CD4-positive, alpha-beta T cell (primary cell): ENCODE measurements at places on chromosomes 6 and 20.

- DNase-seq = peak; percentile 20
These were observed 8.7 kb downstream of the SLC2A4RG start for GRCh38 chr20:63748070-63748933.

DNA sequence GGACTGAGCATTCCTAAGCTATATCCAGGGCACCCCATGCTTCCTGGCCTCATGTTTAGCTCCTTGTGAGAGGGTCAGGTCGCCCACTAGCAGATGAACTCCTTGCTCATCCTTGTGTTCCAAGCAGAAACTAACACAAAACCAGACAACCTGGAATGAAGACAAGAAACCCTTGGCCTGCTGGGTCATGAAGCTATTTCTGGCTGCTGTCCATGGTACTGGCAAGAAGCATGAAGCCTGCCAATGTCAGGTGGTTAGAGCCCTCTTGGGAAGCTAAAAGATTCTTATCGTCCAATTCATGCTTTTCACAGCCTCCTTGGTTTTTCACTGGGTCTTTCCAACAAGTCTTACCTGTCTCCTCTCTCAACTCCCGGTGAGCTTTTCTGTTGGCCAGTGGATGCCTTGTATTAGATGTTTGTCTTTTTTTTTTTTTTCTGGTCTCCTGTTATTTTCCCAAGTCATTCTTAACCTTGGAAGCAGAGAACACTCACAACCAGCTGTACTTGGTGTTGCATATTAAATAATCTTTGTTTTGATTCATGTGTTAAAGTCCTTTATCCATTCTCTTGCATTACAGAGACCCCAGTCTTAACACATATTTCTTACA, 180.3 kb downstream of the ANKRD60 start:
- DNase-seq = peak; percentile 3

DNA sequence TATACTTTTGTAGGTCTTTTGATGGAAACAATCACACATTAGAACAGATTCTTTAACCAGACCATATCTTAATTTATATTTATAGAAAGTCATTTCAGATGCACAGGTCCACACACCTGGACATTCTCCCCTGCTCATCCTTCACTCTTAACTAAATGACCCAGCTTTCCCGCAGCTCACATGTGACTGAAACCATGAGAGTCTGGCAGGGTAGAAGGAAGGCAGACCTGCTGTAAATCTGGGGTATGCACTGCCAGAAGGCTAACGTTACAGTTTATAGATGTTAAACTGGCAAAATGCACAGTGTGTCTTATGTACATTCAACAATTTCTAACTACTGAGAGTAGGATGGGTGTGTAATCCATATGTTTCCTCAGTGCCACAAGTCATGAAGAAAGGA, 359.5 kb upstream of the SPTLC3 start:
- DNase-seq = no peak

DNA sequence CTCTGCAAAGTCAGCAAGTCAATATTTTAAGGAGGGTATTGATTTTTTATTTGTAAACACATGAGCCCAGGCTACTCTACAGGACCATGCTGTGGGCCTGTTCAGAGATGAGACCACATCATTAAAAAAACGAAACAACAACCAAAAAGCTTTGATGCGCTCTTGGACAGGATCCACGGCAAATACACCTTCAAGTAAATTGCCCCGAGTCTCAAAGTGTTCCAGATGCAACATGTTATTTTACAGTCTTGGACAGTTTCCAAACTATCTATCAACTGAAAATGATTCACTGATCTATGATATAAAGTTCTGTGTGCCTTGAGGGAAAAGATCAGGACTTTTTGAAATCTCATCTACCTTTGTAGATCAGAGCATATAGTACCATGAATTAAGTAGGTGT, 25.8 kb upstream of the CARMIL1 start:
- DNase-seq = no peak

- no peak for DNase-seq
These were observed 36.9 kb downstream of the CEBPB start for GRCh38 chr20:50227506-50227905.

GRCh38 chr20:40941133-40941610, 87.5 kb upstream of the TOP1 start:
- DNase-seq = no peak

- peak; percentile 35 for DNase-seq
These were observed 4.4 kb upstream of the CST3 start for GRCh38 chr20:23641936-23642751.

DNA sequence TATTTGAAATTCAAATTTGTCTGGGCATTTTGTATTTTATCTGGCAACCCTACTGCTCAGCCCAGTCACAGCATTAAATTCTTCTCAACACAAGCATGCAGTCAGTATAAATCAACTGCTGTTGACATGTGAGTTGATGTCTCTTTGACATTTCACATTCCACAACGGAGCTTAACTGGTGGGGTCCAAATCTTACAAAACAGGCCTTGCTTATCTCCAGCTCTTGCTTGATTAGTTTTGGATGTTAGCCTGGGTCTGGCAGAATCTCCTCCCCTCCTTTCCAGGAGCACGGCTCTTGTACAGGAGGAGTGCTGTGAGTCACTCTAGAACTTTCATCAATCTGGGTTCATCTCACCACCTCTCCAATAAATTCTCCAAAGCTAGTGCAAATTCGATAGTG, 80.8 kb upstream of the PHACTR1 start:
- DNase-seq = no peak

DNA sequence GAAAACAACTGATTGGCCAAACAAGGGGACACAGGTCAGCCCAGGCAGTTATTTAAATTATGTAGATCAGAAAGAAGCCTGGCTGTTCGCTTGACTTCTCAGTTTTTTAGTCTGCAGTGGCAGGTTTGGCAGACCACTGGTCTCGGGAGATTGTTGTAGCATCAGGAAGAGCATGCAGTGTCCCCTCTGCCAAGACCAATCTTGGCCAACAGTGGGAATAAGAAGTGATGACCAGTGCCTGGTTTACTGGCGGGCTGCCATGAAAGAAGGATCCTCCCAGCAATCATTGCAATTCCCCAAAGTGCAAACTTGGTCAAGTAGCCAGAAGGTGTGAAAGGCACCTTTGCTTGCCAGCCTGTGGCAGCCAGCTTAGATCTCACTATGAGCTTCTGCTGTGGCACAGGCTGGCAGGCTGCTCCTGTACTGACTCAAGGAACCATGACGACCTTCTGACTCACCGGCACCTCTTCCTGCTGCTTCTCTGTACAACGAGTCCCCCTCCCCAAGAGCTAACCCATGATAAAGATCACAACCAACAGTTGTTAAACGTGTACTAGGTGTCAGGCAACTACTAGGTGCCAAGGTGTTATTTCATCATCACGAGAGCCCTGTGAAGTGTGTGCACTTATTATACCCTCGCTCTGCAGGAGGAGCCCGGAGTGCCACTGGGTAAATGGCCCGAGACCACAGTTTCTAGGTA, 76.8 kb upstream of the DUSP22 start:
- DNase-seq = no peak

DNA sequence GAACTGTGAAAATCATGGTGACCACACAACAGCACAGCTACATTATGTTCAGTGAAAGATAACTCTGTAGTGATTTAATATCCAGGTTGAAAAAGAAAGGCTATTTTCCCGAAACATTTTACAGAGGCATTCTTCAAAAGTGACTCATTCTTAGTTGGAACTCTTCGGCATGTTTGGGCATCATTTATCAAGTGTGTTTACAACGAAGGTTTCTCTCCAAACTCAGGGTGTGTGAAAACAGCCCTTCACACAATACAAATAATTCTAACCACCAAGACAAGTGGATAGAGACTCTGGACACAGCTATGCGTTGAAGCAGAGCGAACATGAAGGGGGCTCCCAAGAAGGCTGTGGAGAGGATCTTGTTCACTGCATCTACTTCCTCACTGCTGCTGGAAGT, 57.6 kb downstream of the CBLN4 start:
- DNase-seq = no peak

DNA sequence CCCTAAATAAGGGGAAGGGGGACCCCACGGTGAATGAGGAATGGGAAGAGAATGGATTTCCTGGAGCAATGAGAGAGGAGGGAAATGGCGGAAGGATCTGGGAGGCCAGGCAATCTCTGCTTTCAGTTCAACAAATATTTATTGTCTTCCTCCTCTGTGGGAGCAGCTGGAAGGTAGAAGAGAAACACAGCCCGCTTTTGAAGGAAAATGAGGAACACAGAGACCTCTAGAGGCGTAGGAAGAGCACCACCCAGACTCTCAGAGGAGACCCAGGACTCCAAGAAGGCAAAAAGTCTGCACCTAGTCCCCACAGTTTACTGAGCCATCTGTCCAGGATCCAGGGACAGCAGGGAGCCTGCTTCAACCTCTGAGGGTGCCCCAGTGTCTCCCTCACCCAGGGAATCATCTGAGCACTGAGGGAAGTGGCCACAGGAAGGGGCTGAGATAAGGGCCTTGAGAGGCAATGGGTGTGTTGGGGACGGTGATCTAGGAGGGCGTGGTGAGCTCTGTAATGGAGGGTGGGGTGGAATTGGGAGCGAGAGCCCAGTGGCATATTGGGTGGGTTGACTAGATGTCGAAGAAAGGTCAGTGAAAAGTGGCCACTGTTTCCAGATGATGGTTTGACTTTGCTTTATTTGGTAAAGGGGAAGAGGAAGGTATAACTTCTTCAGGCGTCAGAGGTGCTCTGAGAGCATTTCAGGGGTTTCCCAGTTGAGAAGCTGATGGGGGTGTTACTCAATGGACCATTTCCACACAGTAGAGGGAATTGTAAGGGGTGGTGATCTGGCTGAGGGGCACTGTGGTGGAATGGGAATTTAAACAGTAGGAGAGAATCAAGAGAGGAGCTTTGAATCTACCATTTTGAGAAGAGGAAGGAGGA, 610 bp downstream of the PSORS1C1 start:
- peak; percentile 40 for DNase-seq

GRCh38 chr6:31729979-31730630, 1.0 kb upstream of the DDAH2 start:
- peak; percentile 82 for DNase-seq

- no peak for DNase-seq
These were observed 4.7 kb upstream of the SULF2 start for GRCh38 chr20:47789764-47790579.

DNA sequence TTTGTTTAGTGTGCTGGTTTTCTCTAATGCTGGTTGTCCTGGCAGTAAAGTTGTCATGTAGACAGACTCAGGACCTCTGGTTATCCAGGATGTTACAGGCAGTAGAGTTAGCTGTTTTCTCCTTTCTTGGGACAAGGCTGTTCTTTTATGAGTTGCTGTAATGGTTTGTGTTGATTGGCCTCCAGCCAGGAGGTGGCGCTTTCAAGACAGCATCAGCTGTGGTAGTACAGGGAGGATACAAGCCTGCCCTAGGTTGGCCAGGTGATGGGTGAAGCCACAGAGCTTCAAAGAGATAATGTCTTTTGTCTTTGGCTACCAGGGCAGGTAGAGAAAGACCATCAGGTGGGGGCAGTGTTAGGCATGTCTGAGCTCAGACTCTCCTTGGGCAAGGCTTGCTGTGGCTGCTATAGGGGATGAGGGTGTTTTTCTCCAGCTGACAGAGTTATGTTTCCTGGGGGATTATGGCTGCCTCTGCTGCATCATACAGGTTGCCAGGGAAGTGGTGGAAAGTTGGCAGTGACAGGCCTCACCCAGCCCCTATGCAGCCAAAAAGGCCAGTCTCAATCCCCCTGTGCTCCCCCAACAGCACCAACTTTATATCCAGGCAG, 127.2 kb upstream of the TAB2 start:
- peak; percentile 21 for DNase-seq

DNA sequence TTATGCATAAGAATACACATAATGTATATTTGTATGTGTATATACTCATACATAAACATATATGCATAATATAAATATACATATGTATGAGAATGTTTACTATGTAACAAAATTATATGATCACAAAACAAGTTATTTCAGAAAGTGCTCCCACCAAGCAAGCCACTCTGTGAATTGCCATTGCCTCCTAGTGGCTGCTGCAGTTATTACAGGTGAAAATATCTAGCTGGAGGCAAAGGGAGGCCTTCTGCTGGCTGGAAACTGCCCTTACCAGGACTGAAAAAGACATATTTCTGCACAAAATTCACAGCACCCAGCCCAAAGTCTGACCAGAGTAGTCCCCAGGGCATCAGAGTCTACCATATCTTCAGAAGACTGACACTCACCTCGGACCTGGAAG, 14.4 kb upstream of the ADAM33 start:
- no peak for DNase-seq

DNA sequence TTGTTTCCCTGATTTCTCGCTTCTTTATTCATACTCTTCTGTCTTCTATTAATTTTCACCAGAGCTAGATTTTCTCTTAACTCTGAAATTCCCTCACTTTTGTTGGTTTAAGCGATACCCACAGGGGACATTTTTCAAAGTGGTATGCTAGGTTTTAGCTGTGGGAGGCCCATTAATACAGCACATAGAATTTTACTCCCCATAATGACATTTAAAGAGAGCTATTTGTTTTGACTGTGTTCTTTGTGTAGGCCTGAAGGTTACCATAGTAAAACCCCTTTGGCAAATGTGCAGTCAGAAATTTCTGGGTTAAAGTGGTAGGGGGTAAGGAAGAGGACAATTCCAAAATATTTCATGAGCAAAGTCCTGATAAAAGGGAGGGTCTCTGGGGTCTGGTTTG, 721.1 kb upstream of the CITED2 start:
- DNase-seq = no peak

GRCh38 chr6:158752613-158753012, 66.6 kb downstream of the EZR start:
- no peak for DNase-seq

- no peak for DNase-seq
These were observed 85.3 kb upstream of the SIRPA start for GRCh38 chr20:1809611-1810510.

DNA sequence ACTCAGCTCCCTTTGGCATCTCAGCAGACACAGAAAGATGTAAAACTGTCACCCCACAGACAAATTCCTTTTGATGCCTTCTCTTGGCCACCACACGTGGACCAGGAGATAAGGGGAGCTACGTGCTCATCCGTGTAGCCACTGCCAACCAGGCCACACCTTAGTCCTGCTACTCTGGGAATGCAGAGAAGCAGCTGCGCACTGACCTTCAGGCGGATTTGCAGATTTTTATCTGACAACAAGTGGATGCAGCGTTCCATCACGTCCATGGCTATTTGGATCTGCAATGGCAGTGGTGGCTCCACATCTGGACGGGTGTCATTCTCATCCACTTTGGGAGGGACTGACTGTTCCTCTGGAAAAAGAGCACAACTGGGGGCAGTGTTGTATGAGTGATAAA, 30.8 kb downstream of the TTI1 start:
- no peak for DNase-seq

- no peak for DNase-seq
These were observed 72.6 kb downstream of the SHPRH start for GRCh38 chr6:145891565-145891964.

GRCh38 chr6:55822815-55823214, 52.6 kb downstream of the BMP5 start:
- no peak for DNase-seq
